ENCODE measurements at places on chromosomes 5 and 9.

- no peaks in the 10 kb centered on the region for H3K36me3 ChIP-seq
- DNase-seq = no peak
- H3K4me1 ChIP-seq = no peaks in the 10 kb centered on the region
- no peak overlapping the region for H3K27ac ChIP-seq
- peaks cover 22% of the 10 kb centered on the region for H3K27me3 ChIP-seq
Observed at GRCh38 chr5:154509784-154510555, 31.9 kb upstream of the HAND1 start.

DNA sequence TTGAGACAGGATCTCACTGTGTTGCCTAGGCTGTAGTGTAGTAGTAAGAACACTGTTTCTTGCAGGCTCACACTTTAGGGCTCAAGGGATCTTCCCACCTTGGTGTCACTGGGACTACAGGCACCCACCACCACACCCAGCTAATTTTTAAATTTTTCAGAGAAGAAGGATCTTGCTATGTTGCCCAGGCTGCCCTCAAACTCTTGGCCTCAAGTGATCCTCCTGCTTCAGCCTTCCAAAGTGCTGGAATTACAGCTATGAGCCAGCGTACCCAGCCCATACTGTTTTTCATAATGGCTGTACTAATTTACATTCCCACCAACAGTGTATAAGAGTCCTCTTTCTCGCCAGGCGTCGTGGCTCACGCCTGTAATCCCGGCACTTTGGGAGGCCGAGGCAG, 5.1 kb downstream of the STX17 start:
- H3K36me3 ChIP-seq = peaks cover 8% of the 10 kb centered on the region
- peaks cover 18% of the 10 kb centered on the region for H3K4me1 ChIP-seq
- DNase-seq = no peak
- H3K27me3 ChIP-seq = no peaks in the 10 kb centered on the region
- no peak overlapping the region for H3K4me3 ChIP-seq

DNA sequence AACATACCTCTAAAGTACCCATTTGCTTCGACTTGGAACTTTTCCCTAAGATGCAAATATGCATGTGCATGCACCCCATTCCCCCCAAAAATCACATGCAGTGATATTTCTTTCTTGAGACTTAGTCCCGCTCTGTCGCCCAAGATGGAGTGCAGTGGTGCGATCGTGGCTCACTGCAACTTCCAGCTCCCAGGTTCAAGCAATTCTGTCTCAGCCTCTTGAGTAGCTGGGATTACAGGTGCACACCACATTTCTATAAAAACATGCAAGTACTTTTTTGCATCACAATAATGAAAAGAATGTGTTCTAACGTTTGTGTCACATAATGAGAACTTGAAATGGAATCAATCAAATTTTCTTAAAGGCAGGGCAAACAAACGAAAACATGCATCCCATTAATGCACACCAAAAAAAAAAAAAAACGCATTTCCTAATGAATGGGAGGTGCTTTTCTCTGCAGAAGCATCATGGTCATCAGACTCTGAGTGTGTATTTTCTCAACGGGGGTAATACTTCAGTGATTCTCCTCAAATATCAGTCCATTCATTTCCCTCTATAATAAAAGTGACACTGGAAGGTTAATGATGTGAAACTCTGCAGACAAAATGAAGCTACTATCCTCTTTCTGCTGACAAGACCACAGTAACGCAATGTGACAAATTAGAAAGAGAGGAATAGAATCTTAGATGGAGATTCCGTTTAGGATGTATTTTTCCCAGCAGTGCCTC, 389.4 kb downstream of the CTNND2 start:
- H3K4me1 ChIP-seq = no peaks in the 10 kb centered on the region
- H3K27ac ChIP-seq = no peak overlapping the region
- H3K36me3 ChIP-seq = no peaks in the 10 kb centered on the region
- no peaks in the 10 kb centered on the region for H3K27me3 ChIP-seq
- no peak overlapping the region for H3K4me3 ChIP-seq
- no peak for DNase-seq

DNA sequence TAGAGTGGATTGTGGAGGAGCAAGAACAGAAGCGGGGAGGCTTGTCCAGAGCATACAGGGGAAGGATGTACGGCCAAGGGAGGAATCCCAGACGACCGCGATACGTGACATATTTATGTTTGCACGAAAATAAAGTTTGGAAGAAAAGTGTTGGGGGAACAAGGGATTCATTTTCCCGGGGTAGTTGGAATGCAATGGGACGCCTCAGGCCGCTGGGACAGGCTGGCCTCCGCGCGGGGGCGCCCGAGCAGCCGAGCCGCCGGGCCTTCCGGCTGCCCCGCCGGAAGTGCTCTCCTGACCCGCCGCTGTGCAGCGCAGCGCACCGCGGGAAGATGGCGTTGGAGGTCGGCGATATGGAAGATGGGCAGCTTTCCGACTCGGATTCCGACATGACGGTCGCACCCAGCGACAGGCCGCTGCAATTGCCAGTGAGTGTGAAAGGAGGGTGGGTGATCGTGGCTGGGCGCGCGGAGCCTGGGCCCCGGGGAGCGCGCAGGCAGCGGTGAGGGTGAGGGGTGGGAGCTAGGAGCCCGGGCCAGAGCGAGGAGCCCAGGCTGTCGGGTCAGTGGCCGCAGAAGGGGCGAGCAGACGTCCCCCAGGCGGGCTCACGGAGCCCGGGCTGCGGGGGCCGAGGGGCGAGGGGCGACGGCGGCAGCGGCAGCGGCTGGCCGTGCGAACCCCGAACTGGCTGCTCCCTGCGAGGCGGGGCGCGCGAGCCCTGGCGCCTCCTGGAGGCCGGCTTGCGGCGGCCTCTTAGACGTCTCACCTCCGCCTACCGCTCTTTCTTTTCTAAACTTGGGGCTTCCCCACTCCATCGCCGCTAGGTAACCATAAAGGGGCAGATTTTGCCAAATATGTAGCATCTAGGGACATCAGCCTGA, at the start of gene PHAX:
Gene PHAX (plus strand): TSS at position 317 of the 881 bp plus-strand sequence. CDS start 16 bp downstream, at position 333.
- DNase-seq = peak; percentile 75
- H3K27me3 ChIP-seq = no peaks in the 10 kb centered on the region
- H3K36me3 ChIP-seq = peaks cover 25% of the 10 kb centered on the region
- peaks cover 30% of the 10 kb centered on the region for H3K4me1 ChIP-seq

DNA sequence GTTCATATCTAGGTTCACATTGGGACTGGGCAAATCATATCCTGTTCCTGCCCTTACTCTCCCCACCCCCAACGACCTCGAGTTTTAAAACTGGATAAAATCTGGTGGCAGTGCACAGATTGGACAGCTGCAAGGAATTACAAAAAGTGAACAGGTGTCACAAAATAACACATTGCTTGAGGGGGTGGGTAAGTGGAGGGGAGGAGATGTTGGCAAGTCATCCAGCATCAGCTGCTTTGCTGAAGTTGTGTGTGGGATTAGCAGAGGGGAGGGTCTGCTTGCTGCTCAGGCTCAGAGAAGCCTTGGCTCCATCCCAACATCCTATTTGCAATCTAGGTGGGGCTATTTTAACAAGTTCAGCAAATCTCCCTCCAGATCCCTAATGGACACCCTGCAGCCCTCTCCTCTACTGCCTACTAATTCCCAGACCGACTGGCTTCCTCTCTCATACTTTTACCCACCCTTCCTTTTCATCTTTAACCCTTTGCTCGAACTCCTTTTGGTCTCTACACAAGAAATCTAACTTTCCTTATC, 39.8 kb upstream of the SLC24A2 start:
- DNase-seq = no peak
- H3K4me1 ChIP-seq = no peaks in the 10 kb centered on the region
- no peaks in the 10 kb centered on the region for H3K27me3 ChIP-seq
- no peak overlapping the region for H3K4me3 ChIP-seq

DNA sequence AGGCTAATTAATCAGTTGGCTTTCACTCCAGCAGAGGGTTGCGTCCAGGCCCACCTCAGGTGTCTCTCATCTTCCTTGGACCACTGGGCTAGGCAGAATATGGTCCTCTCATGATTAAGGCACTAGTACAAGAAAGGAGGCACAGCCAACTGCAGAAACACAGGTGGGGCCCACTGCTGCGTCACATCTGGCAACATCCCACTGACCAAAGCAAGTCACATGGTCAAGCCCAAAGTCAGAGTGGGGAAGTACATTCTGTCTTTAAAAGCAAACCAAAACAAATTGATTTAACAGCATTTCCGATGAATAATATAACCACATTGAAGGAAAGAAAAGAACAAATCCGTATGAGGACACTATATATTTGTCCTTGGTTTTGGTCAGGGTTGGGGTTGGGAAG, 28.0 kb upstream of the UBTD2 start:
- no peaks in the 10 kb centered on the region for H3K36me3 ChIP-seq
- H3K27me3 ChIP-seq = no peaks in the 10 kb centered on the region
- H3K27ac ChIP-seq = no peak overlapping the region
- no peaks in the 10 kb centered on the region for H3K4me1 ChIP-seq
- DNase-seq = no peak
- H3K4me3 ChIP-seq = no peak overlapping the region

Measured in DND-41 (cell line).